ENCODE measurements at places on chromosomes 3 and 15.

- no peak for DNase-seq
Measured at GRCh38 chr3:105495021-105495420, 128.3 kb downstream of the ALCAM start.

DNA sequence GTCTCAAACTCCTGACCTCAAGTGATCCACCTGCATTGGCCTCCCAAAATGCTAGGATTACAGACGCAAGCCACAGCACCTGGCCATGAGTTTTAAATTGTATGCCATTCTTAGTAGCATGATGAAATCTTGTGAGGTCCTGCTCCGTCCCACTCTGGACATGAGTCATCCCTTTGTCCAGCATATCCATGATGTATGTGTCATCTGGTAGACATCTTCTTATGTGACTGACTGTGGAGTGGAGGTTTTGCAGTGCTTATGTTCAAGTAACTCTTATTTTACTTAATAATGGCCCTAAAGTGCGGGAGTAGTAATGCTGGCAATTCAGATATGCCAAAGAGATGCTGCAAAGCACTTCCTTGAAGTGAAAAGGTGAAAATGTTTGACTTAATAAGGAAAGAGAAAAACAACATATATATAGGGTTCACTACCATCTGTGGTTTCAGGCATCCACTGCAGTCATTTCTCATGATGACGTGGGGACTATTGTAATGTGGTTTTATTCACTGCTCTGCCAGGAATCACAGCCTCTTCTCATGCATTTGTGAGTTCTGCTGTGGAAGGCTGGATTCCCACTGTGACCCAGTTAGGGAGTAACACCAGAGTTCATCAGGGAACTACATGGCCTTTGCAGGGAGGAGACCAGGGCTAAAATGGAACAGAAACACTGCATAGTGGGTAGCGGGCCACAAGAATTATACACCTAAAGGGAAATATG lies 204.6 kb upstream of the STRIT1 start:
- DNase-seq, result no peak

DNA sequence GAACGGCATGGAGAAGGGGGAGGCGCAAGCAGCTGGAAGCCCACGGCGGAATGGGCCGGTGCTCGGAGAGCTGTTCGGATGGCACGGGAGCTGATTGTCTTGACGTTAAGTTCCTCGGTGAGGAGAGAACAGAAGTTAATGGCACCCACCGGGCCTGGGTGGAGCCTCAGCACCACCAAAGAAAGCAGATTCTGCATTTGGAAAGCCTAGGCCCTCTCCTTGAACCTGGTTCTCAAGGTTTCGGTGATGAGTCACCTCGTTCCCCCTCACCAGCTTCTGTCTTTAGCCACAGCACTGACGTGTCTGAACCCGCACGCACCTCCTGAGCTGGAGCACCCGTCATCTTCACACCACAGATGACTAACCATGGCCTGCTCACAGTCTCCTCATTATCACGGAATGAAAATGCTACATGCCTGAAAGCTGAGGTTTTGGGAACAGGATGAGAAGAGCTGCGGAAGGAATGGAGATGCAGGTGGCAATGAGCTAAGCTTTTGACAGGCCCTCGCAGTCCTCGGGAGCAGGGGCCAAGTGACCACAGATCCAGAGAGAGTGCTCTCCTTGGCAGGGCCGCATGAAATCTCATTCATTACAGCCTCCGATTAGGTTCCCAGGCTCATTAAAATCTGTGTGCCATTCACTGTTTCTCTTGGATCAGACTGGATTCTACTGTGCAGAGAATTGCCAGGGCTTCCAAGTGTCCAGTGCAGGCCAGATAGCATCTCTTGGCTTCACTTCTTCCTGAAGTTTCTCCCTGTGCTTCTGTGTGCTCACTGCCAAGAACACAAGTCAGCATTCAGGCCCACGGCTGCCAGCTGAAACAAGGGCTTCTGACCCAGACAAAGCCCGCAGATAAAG lies 96.3 kb upstream of the DLG1 start:
- no peak for DNase-seq

GRCh38 chr3:110413807-110414748 lies 657.5 kb upstream of the NECTIN3 start:
- DNase-seq, result no peak

DNA sequence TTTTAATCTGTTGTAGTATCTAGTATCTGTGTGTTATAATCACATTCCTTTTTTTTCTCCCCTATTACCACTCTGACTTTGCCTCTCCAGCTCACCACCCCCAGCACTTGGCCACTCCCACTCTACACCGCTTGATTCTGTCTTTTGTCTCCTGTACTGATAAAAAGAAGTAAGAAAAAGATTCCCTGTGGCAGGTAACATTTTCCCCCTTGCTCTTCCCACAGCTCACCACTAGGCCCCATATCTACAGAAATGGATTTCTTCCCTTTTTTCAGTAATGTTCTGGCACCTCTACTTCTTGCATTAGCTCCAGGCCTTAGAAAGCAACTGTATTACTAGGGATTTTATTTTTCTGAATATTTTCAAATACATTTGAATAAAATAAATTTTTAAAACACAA lies 25.6 kb downstream of the KCNH8 start:
- DNase-seq, result peak; percentile 20

DNA sequence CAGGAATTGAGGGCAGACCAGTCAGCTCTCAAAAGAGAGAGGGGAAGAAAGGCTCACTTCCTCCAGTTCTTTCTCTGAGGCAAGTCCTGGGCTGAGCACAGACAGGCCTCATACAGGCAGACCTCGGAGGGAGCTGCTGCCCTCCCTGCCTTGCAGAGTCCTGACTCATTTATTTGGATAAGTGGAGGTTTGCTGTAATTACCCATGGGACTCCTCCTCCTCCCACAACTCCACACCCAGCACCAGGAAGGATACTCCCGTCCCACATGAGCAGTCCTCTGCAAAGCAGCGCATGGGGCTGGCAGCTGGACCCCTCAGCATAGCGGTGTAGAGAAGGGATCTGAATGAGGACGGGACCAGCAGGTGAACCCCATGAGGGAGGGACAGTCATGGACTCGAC lies 13.4 kb upstream of the SCN10A start:
- DNase-seq, result no peak

GRCh38 chr15:51533672-51534398 lies 88.7 kb downstream of the DMXL2 start:
- no peak for DNase-seq

DNA sequence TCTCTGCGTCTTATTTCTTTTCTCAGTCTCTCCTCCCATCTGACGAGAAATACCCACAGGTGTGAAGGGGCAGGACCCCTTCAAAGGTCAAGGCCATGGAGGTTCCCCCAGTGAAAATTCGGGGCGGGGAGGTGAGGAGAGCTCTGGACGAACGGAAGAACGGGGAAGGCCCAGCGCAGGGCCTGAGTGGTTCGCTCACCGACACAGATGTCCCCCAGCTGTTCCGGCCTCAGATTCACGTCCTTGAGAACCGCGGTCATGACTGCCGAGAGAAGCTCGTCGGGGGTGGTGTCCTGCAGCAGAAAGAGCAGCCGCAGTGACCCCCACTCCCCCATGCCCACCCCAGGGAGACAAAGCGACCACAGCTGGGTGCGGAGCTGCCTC lies 542 bp downstream of the ACAA1 start:
- DNase-seq, result peak; percentile 54

DNA sequence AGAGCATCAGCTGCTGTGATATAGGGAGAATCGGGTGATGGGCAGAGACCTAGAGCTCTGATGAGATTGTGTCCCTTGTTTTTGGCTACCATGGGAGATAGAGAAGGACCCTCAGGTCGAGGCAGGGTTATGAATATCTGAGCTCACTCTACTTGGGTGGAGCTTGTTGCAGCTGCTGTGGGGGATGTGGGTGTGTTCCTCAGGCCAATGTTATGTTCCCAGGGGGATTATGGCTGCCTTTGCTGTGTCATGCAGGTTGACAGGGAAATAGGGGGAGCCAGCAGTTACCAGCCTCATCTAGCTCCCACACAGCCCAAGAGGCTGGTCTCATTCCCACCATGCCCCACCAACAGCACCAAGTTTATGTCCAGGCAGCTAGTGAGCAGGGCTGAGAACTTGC lies 131.5 kb downstream of the TRIM42 start:
- DNase-seq, result no peak

DNA sequence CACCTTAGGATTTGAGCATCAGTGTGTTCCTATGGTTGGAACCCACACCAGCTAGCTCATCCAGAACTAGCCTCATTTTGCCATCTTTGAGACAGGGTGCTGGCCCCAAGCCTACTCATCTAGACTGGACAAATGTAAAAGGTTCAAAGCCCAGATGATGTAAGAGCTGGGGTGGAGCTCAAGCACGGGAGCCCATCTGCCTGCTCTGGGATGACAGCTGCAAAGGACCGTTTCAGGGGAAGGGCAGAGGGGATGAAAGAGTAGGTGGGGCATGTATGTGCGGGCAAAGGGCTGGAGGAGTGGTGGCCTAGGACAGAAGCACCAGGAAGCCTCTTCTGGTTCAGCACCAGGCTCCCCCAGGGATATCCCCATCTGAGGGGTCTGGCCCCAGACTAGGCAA lies 15.8 kb downstream of the CLK3 start:
- no peak for DNase-seq

- no peak for DNase-seq
Measured at GRCh38 chr3:2133146-2133545, 34.5 kb downstream of the CNTN4 start.

DNA sequence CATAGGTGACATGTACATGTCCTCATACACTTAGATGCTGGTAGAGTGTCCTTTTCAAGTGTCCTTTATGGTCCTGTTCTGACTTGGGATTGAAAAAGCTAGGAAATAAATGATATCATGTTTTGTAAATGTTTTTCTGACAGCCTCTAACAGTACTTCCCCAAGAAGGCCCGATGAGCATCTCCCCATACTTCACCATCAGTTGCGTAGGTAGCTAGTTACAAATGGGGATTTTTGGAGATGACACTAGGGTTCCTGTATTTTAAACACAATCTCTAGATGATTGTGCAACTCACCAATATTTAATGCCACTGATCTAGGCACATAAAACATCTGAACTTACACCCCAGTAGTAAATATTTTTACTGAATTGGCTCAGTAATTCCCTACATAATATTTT lies 27.8 kb downstream of the SLC25A26 start:
- DNase-seq, result no peak

GRCh38 chr3:128488636-128488990 lies 4.4 kb downstream of the GATA2 start:
- no peak for DNase-seq

GRCh38 chr3:18630295-18630694 lies 205.2 kb upstream of the SATB1 start:
- DNase-seq, result no peak

DNA sequence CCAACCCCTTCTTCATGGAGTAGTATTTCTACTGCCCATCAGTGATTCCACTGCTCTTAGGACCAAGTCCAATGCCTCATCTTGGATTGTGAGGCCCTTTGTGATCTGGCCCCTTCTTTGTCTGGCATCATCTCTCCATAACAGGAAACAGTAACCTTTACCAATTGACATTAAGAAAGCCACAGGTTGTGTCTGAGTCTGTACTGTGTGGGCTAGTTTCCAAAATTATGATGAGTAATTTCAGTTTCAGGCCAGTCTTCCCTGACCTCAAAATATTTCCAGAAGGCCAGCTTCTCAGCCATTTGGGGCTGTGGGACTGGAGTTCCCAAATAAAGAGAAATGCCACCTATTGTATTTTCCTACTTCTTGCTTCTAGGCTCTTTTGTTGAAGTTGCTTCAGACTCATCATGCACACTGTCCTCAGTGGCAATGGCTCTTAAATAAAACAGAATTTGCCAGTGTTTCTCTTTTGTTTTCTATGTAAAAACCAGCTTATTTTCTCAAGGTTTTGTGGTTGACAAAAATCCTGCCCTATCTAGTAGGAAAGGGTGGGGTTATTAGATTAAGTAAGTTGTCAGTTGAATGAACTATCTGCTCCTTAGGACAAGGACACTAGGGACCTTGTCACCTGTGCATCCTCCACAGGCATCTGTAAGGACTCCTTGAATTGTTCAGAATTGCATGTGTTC lies 47.0 kb upstream of the ACKR4 start:
- no peak for DNase-seq

Measured in glutamatergic neuron (in vitro differentiated cells).